ENCODE measurements at places on chromosomes 13 and 19.

DNA sequence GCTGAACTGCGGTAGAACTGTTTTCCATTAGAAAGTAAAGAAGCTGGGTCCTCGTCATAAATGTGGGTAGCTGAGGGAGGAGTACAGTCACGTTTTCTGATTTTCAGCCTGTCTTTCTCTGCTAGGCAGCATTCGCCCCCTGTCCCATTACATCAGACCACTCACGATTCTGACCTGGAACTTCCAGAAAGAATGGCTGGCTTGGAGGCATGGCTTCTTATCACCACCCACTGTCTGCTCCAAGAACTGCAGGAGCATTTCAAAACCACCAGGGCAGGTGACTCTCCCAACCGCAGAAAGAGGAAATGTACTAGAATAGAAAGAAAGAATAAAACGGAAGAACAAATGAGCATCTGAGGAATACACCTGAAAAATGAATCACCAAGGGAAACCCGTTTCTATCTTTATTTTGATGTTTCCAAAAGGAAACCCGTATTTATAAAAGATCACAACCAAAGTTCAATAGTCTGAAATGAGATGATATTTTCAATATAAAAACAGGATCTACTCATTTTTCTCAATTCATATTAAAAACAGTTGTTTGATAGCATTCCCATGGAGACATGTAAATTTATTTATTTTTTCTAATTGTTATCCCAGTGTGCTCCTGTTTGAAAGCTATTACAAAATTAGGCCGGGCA lies 22.1 kb upstream of the POMP start:
- DNase-seq = no peak

DNA sequence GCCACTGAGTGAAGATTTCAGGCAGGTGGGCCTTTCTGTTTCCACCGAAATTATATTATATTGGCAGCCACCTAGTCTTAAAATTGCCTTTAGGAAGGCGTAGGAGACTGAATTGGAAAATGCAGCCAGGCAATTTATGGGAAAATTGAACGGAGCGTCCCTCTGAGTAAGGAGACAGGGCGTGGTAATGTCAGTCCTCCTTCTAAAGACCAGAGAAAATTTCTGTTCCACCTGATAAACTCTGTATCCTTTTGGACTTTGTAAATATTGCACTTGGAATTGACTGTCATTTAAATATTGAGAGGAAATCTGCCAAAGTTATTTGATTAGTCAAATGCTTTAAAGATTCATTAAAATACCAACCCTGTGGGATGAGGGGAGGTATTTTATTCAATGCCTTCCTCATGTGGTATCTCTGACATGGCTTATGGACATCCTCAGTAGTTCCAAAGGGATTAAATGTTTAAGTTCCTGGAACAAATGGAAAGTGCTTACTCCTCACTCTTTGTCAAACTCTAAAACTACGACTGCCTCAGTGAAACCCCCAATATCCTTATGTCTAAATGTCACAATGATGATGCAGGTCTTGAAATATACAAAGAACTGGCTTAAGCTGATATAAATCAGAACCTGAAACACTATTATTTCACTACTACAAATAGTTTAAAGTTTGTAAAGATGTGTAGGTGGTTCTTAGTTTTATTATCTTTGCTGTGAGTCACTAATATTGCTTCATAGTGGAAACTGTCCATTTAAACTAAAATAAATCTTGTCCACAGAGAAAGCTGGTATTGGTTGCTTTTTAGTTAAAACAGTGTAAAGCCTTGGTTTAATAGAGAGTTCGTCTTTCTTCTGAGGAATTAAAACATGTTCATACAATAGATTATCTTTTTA lies 203.2 kb downstream of the FGF14 start:
- no peak for DNase-seq

DNA sequence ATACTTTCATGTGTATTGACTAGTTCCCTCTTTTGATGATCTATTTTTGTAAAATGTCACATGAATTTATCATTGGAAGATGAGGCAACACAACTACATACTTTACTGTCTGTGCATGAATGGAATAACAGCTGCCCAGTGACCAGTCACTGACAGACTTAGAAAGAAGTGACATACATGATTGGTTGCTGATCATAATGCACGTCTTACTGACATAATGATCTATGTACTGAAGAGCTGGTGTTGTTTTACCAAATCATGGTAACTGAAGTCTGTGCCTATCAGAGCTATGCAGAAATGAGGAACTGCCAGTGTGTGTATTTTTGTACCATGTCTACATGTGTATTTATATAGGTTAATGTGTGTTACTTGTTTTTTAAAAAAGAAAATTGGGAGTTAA lies 26.5 kb downstream of the GPR18 start:
- no peak for DNase-seq

- DNase-seq = no peak
Measured at GRCh38 chr13:32092496-32092895, 60.9 kb downstream of the FRY start.

DNA sequence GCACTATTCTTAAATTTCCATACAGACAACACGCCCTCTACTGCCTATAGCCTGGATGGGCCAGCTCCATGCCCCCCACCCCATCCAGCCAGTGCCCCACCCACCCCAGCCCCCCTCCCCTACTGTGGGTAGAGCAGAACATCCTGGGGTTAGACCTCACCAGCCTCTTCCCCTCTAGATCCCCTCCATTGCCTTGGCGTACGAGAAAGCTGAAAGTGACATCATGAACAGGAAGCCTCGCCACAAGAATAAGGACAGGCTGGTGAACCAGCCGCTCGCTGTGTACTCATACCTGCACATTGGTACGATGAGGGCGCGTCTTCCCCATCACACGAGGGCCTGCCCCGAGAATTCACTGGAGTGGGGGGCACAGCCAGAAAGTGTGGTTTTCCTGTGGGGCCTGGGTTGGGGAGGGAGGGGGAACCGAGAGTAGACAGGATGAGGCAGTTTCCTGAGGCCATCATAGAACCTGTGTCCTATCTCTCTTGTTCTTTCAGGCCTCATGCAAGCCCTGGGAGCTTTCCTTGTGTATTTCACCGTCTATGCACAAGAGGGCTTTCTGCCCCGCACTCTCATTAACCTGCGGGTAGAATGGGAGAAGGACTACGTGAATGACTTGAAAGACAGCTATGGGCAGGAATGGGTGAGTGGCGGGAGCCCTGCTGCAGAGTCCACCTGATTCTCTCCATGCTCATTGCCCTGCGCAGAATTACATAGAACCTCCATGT lies 29.1 kb downstream of the ATP12A start:
- DNase-seq = no peak

DNA sequence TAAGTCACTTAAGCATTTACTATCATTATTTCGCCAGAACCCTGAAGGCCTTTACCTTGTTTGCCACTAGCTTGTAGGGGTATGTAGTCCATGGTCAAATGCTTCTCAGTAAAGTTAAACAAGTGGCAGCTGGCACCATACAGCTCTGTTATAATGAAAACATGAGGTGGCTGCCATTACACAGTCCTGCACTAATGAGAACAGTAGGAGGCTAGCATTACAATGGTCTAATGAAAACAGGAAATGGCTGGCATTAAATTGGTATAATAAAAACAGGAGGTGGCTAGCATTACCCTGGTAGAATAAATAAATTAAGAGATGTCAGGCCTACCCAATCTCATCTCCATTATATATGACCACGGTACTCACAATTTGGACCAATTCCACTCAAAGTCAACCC lies 107.5 kb downstream of the PCDH17 start:
- DNase-seq = no peak

DNA sequence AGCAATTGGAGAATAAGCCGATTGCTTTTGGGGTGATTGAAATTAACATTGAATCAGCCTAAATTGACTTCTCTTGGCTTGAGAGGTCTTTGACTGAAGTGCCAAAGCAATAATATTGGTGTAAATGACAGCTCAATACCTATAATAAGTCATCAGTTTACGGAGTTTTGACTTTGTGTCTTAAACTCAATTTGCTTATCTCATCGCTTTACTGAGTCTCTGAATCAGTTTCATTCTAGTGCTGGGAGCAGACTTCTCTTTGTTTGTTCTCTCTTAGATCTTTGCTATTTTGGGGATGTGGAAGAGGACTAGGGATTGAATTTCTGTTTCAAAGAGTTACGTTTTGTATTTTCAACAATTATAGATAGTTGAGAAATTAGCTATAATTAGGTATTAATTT lies 7.1 kb downstream of the RFC3 start:
- DNase-seq = no peak

DNA sequence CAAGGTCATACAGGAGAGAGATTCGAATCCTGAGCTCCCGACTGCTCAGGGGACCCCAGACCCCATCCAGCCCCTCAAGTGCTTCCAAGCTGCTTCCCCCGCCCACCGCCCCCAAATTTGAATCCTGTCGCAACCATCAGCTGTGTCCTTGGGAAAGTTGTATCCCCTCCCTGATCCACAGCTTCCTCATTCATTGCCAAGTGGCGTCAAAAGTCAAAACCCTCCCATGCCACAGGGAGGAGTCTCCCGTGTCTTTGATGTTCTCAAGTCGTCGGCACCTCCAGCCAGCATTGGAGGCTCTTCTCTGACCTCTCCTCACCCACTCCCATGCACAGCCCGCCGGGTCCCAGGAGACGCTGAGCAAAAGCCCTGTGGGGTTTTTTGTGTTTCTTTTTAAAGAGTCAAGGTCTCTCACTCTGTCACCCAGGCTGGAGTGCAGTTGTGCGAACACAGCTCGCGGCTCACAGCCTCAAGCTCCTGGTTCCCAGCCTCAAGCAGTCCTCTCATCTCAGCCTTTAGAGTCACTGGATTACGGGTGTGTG lies 2.8 kb upstream of the IFI30 start:
- no peak for DNase-seq

GRCh38 chr13:97200081-97200942 lies 21.8 kb upstream of the MBNL2 start:
- no peak for DNase-seq

GRCh38 chr13:46173656-46174055 lies 8.3 kb downstream of the LCP1 start:
- DNase-seq = no peak

DNA sequence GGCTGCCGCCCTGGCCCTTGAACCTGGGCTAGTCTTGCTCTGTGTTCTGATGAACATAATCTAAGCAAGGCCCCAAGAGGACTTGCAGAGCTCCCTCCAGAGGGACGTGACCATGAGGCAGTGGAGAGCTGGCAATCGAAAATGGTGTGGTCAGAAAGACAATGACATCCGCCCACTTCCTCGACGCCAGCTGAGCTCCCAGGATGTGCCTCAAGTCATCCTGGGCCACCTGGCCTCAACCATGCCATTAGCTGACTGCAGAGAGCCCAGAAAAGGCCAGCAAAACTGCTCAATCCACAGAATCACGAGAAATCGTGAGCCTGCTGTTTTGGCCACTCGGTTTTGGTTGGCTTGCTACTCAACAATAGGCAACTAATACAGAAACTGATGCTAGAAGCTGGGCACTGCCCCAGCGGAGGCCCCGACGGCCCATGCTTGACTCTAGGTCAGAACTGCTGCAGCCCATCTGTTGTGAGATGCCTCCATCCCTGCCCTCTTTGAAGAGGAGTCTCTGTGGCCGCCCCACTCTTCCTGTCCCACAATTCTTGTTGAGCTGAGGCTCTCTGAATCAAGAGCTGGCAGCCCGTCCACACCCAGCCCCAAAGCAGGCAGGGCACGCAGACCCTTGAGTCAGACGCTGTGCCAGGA lies 53.3 kb downstream of the STK24 start:
- no peak for DNase-seq

GRCh38 chr19:8208922-8209461 lies at the start of gene CERS4:
CERS4 (plus strand) TSS chr19:8209370; CDS start chr19:8251077, 41,707 bp downstream.
- peak; percentile 85 for DNase-seq

- DNase-seq = no peak
Measured at GRCh38 chr19:48490981-48491792, 20.4 kb downstream of the LMTK3 start.

DNA sequence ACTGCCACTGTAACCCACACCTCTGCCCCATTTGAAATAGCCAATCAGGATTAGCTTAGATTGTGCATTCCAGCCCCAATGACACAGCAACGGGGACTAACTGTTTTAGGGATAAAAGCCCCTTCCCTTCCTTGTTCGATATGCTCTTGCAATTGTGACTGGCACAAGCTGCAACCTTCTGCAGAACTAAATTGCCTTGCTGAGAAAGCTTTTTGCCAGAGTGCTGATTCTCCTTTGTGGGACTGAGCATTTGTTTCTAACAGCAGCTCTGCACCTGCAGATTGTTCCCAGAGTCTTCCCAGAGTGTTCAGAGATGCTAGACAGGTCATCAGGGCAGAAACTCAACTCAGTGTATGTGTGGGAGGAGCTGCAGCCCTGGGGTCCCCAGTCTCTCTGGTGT lies 115.8 kb downstream of the ZNF675 start:
- no peak for DNase-seq

DNA sequence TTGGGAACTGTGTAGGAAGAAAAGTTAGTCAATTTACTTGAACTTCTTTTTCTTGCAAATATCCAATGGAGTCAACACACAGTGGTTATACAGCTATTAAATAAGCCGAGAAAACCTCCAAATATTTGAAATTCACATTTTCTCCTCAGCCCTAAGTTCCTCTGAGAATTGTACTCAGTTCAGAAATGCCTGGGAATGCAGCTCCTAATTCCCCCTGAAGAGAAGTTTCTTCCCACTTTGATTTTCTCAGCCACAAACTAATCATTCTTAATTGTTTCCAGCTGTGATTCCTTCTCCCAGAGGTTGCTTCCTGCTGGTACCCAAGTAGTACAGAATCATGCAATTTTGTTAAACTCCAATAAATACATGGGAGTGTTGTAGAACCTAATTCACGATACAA lies 246.1 kb upstream of the MIR17HG start:
- DNase-seq = no peak

DNA sequence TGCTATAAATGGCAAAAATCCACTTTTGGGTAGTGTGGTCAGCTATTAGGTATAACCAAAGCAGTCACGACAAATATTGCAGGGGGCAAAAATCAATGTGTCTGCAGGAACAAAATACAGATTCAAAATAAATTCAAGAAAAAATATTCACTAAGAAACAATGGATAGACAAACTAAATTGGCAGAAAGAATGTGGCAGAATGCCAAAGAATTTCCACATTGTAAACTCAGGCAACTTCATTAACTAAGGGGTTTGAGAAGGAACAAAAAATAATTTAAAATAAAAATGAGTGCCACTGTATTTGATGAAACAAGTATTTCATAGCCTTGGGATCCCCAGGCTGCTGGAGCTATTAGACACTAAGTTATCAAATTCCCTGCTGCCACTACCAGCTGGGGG lies 193.1 kb downstream of the VWA8 start:
- DNase-seq = no peak

DNA sequence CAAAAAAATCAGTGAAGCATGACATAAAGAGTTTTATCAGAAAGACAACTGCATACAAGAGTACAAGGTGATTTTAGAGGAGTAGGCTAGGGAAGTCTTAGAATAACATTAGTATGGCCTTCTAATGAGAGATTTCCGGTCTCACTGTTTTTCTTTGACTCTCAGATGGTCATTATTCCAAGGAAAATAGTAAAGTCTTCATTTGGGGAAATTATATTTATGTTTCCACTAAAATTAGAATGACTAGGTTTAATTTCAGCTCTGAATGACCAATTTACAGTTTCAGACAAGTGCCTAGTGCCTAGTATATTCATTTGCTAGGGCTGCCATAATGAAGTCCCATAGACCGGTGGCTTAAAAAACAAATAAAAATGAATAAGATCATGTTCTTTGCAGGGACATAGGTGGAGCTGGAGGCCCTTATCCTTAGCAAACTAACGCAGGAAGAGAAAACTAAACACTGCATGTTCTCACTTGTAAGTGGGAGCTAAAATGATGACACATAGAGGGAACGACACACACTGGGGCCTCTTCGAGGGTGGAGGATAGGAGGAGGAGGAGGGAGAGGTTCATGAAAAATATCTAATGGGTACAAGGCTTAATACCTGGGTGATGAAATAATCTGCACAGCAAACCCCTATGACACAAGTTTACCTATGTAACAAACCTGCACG lies 303.1 kb downstream of the PCDH9 start:
- no peak for DNase-seq

- no peak for DNase-seq
Measured at GRCh38 chr19:7618771-7619510, 10.4 kb downstream of the XAB2 start.
